ENCODE measurements at places on chromosomes 5 and 9.

- no peak for DNase-seq
These were observed 40.2 kb upstream of the ROPN1L start for GRCh38 chr5:10401498-10401897.

- no peak for DNase-seq
These were observed 12.9 kb downstream of the FNIP1 start for GRCh38 chr5:131783874-131784273.

DNA sequence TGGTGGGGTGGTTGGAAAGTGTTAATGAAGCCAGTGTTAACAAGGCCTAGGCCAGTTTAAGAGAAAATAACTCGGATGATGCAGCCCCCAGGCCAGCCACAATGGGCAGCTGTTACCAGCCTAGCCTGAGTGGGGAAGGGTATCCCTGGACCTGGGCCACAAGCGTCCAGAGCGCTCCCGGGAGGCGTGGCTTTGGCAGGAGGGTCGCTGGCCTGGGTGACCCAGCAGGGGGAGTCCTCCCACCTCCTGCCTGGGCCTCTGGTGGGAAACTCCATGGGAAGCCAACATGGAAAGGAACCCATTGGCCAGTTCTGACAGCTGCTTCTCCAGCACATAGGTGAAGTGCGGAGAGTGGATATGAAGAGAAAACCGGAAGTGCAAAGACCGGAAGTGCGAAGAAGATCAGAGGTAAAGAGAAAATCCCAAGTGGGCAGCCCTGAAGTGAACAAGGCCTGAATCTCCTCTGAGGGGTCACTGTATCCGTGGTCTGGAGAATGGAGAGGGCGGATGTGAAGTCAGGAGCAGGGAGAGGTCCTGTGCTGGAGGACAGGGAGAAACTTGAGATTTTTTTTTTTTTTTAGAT, 79.0 kb downstream of the ADCY2 start:
- no peak for DNase-seq

- DNase-seq, result no peak
These were observed 491.0 kb upstream of the PIK3R1 start for GRCh38 chr5:67724412-67725135.

DNA sequence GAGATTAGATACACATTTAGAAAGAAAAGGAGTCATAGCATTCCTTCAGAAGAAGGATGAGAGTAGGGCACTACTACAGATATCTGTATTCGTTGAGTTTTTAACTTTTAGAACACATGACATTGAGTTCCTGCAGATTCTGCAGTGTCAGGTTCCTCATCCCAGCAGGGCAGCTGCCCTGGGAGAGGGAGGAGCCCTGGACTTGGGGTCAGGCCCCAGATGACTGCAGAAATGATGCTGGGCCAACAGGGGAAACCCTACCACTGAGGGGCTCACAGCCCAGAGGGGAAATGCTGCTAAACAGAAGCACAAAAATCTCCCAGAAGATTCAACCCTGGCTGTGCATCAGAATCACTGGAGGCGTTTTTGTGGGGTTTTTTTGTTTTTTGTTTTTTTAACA, 68.9 kb upstream of the TAF1L start:
- no peak for DNase-seq

GRCh38 chr9:110213413-110214044, 5.6 kb upstream of the C9orf152 start:
- no peak for DNase-seq

- no peak for DNase-seq
These were observed 96.0 kb downstream of the GPR21 start for GRCh38 chr9:123129423-123129822.

DNA sequence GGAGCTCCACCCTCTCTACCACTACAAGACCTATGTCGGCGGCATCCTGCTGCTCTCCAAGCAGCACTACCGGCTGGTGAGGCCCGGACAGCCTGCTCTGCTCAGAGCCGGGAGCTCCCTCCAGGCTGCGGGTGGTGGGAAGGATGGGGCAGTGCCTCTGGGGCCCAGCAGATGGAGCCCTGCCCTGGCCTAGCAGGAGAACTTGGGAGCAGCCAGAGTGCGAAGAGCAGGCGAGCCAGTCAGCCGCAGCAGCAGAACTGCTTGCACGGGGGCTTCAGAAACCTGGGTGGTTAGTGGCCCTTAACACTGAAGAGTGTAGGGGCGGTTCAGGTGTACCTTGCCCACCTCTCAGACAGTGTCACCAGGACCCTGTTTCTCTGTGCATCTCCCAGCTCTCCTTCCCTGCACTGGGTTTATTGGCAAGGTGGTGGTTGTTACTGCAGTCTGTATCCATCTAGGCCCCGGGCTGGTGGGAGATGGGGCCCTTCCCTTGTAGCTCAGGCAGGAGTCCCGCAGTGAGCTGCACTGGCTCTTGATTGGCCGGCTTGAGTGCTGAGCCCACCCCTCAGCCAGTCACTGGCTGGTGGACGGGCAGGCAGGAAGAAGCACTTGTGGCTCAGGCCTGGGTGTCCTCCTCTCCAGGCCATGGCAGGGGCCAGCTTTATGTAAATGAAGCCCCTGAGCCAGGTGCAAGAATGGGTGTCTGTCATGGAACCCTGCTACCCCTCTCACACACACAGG, 7.7 kb downstream of the B4GALT7 start:
- peak; percentile 40 for DNase-seq

DNA sequence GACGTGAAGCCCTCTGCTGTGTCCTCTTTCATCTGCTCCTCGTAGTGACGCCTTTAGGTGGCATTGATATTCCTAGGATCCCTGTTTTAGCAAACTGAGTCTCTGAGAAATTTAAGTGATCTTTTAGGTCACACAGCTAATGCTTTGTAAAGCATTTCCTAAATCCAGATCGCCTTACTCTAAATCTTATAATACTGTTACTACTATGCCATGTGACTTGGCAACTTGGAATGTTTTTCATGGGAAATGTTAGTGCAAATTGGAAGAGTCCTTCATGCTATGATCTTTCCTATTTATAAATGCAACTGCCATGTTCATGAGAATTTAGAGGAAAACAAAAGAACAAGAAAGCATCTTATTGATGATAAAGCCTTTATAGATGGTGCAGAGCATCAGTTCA, 212.2 kb downstream of the TRIO start:
- no peak for DNase-seq

Data from NCI-H1930 (cell line).